ENCODE measurements at places on chromosomes 2 and 18. TPM values are rescaled to one million over a fixed set of nuclear protein-coding genes. Genes with fewer than 3 reads are reported as not detected.

DNA sequence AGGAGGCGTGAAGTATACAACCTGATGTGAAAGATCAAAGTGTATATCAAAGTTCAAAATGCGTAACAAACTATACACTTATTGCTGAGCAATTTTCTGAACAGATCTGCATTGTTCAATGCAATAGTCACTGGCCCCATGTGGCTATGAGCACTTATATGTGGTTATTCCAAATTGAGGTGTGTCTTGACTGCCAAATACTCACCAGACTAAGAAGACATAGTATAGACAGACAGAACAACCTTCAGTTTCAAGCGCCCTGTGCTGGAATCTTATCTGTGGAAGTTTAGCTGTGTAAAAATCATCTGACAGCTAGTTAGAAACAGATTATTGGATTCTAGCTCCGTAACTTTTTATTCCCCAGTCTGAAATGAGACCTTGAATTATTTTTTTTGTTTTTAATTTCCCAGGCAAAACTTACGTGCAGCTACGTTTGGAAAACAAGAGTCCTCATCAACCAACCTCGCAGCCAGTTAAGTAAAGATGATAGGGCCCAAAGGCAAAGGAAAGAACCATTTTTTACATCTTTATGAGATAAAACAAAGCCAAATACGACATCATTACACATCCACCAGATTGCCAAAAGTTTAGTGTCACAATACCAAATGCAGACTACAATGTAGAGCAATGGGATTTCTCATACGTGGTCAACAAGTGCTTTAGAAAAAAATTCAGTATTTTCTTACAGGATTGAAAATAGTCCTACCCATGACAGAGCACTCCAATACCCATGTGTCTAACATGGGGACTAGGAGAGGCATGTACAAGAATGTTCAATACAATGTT is 37.2 kb downstream of the MBOAT2 start:
- H3K4me1 ChIP-seq = no peaks in the 10 kb centered on the region
- H3K4me3 ChIP-seq = no peak overlapping the region
- no peak for DNase-seq
- H3K36me3 ChIP-seq = no peaks in the 10 kb centered on the region

DNA sequence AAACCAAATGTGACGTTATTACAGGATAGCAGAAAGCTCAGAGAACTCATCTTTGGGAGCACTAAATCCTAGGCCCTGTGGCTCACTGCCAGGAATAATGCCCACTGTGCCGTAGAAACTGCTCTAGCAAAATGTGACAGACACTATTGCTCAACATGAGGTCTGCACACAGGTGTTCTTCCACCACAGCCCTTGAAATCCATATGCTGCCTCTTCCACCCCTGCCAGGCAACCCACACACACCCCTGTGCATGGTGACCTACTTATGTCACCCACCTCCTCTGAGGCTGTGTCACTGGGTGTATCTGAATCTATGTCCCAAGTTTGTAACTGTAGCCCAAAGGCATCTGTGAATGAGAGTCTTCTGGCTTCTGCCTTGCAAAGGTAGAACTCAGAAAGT is 66.1 kb upstream of the MBOAT2 start:
- no peak overlapping the region for H3K27ac ChIP-seq
- no peaks in the 10 kb centered on the region for H3K27me3 ChIP-seq
- DNase-seq = no peak
- no peaks in the 10 kb centered on the region for H3K4me1 ChIP-seq

GRCh38 chr2:196696423-196697079 is 57.0 kb downstream of the CCDC150 start:
- no peaks in the 10 kb centered on the region for H3K36me3 ChIP-seq
- H3K4me1 ChIP-seq = no peaks in the 10 kb centered on the region
- no peak overlapping the region for H3K27ac ChIP-seq
- H3K4me3 ChIP-seq = no peak overlapping the region

- no peaks in the 10 kb centered on the region for H3K36me3 ChIP-seq
- DNase-seq = peak; percentile 57
- peak overlapping the region; percentile 89 for H3K27ac ChIP-seq
- peaks cover 38% of the 10 kb centered on the region for H3K4me1 ChIP-seq
- H3K4me3 ChIP-seq = peak overlapping the region; percentile 89
- no peaks in the 10 kb centered on the region for H3K27me3 ChIP-seq
Observed at GRCh38 chr2:112482309-112483041, 519 bp downstream of the TTL start.

DNA sequence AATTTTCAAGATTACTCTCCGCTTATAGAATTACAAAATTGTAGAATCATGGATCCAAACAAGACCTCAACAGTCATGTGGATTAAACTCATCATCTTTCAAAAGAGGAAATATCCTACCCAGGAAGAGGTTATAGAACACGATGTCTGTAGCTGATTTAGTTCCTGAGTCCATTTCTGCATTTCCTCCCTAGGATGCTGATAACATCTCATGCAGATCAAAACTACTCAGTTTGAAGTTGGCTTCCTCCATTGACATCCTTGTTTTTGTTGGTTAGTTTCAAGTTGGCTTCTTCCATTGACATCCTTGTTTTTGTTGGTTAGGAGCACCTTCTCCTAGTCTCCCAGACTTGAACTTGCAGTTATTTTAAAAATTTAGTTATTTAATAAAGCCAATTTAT is 147.5 kb downstream of the PARD3B start:
- peaks cover 26% of the 10 kb centered on the region for H3K4me1 ChIP-seq
- H3K27ac ChIP-seq = no peak overlapping the region
- H3K36me3 ChIP-seq = no peaks in the 10 kb centered on the region
- DNase-seq = no peak

- no peak overlapping the region for H3K4me3 ChIP-seq
- DNase-seq = no peak
- peaks cover 23% of the 10 kb centered on the region for H3K4me1 ChIP-seq
- no peaks in the 10 kb centered on the region for H3K27me3 ChIP-seq
- H3K27ac ChIP-seq = no peak overlapping the region
Observed at GRCh38 chr18:61587865-61588264, 254.6 kb downstream of the CDH20 start.

GRCh38 chr18:45270289-45270771 is 344.9 kb upstream of the SLC14A2 start:
- no peaks in the 10 kb centered on the region for H3K27me3 ChIP-seq
- no peaks in the 10 kb centered on the region for H3K36me3 ChIP-seq
- no peak overlapping the region for H3K27ac ChIP-seq
- H3K4me1 ChIP-seq = no peaks in the 10 kb centered on the region
- no peak overlapping the region for H3K4me3 ChIP-seq
- DNase-seq = no peak

DNA sequence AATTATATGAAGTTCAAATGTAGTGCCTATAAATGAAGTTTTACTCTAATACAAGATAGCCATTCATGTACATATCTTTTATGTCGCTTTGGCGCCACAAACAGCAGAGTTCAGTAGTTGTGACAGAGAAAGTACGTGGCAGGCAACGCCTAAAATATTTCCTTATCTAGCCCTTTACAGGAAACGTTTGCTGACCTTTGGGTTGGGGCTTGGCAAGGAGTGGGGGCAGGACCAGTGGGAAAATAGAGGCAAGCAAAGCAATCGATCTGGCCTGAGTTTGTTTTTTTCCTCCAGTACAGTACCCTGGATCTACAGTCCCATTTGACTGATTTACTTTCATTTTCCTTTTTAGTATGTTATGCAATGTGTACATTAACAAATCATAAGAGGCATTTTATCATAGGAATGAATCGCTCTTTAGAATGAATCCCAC is 13.1 kb downstream of the CCDC68 start:
- H3K36me3 ChIP-seq = no peaks in the 10 kb centered on the region
- peaks cover 43% of the 10 kb centered on the region for H3K4me1 ChIP-seq
- peak overlapping the region; percentile 51 for H3K4me3 ChIP-seq

GRCh38 chr2:187710791-187711521 is 156.7 kb upstream of the TFPI start:
- no peak overlapping the region for H3K4me3 ChIP-seq
- no peaks in the 10 kb centered on the region for H3K36me3 ChIP-seq
- no peak for DNase-seq
- H3K4me1 ChIP-seq = no peaks in the 10 kb centered on the region

- no peak overlapping the region for H3K4me3 ChIP-seq
- no peaks in the 10 kb centered on the region for H3K36me3 ChIP-seq
- H3K27me3 ChIP-seq = no peaks in the 10 kb centered on the region
- H3K4me1 ChIP-seq = no peaks in the 10 kb centered on the region
- no peak overlapping the region for H3K27ac ChIP-seq
- DNase-seq = no peak
Observed at GRCh38 chr2:172613615-172614231, 57.8 kb downstream of the PDK1 start.

DNA sequence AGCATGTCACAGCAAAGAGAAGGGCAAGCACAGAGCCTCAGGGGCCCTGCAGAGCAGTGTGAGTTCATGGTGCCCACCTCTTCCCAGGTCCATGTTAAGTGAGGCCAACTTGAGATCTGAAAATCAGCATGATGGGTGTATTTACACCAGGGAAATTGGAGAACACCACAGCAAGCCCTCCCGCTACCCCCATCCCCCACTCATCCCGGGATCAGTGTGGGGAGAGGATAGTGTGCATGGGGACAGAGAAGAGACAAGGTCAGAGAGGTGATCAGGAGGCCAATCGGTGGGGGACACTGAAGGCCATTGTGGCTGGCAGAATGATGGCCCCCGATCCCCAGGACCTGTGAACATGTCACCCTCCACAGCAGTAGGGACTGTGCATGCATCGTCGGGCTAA is 54.7 kb downstream of the PTGR3 start:
- no peaks in the 10 kb centered on the region for H3K36me3 ChIP-seq
- DNase-seq = no peak
- H3K27ac ChIP-seq = no peak overlapping the region
- no peaks in the 10 kb centered on the region for H3K4me1 ChIP-seq

DNA sequence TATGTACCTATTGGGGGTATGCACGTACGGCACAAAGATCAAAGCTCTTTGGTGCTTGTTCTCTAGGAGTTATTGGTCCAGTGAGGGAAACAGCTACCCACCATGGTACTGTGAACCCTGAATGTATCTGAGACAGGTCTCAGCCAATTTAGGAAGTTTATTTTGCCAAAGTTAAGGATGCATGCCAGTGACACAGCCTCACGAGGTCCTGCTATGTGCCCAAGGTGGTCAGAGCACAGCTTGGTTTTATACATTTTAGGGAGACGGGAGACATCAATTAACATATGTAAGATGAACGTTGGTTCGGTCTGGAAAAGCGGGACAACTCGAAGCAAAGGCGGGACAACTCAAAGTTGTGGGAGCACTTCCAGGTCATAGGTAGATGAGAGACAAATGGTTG is 75.8 kb downstream of the SOWAHC start:
- no peaks in the 10 kb centered on the region for H3K27me3 ChIP-seq
- no peak for DNase-seq
- H3K36me3 ChIP-seq = no peaks in the 10 kb centered on the region
- H3K4me3 ChIP-seq = no peak overlapping the region
- H3K27ac ChIP-seq = peak overlapping the region; percentile 82

DNA sequence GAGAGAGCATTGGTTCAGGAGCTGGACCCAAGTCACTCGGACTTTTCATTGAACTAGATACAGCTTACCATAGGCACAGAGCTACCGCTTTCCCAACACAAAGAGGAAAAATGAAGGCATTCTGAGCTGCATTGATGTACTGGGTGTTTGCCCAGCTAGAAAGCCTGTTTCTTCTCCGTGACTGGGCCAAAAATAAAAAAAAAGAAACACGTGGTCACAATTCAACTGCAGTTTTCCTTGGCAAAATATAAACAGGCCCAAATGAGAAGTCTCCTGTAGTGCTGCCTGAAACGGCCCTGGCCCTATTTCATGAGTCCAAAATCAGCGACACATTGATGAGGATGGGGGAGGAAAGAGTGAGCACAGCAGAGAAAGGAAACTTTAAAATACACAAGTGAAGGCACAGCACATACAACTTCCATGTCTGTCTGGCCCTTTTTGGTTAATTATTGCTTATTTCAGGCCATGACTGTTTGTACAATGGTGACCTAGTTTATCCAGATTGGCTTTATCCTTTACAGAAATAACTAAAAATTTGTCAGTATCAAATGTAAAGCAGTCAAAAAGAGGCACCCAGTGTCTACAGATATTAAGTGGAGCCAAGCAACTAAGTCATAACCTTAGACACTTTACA is 179.7 kb downstream of the ICOS start:
- H3K27ac ChIP-seq = no peak overlapping the region
- H3K36me3 ChIP-seq = no peaks in the 10 kb centered on the region
- H3K4me1 ChIP-seq = peaks cover 22% of the 10 kb centered on the region
- H3K27me3 ChIP-seq = no peaks in the 10 kb centered on the region
- no peak for DNase-seq

DNA sequence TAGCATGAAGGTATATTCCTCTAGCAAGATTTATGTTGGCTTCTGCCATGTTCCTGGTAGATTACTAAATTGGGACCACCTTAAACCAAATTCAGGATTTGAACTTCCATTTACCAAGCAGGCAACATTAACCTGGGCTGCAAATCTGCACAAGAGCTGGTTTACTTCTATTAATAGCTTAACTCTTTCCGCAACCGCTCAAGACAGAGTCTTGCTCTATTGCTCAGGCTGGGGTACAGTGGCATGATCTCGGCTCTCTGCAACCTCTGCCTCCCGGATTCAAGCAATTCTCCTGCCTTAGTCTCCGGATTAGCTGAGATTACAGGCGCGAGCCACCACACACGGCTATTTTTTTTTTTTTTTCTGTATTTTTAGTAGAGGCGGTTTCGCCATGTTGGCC is 8.4 kb downstream of the MARCHF7 start:
- no peaks in the 10 kb centered on the region for H3K27me3 ChIP-seq
- H3K4me1 ChIP-seq = peaks cover 68% of the 10 kb centered on the region
- H3K36me3 ChIP-seq = peaks cover 50% of the 10 kb centered on the region
- H3K27ac ChIP-seq = no peak overlapping the region
- H3K4me3 ChIP-seq = no peak overlapping the region

DNA sequence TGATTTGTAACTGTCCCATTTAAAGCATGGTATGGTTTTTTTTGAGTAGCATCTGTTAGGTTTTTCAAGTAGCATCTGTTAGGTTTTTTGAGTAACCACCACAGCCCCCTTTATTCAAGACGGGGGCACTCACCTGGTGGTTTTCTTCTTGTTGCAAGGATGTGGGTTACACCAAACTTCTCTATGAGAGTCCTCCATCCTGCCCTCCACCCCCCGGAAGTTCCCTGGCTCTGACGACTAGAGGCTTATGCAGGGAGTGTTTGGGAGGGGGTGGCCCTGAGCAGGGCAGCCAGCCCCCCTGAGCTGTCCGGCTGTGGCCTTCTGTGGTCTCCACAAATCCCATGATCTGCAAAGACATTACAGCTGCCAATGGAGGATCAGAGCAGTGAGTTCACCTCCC is 39.3 kb downstream of the MTCL1 start:
- H3K27me3 ChIP-seq = no peaks in the 10 kb centered on the region
- H3K4me1 ChIP-seq = no peaks in the 10 kb centered on the region
- no peak overlapping the region for H3K27ac ChIP-seq
- DNase-seq = no peak

DNA sequence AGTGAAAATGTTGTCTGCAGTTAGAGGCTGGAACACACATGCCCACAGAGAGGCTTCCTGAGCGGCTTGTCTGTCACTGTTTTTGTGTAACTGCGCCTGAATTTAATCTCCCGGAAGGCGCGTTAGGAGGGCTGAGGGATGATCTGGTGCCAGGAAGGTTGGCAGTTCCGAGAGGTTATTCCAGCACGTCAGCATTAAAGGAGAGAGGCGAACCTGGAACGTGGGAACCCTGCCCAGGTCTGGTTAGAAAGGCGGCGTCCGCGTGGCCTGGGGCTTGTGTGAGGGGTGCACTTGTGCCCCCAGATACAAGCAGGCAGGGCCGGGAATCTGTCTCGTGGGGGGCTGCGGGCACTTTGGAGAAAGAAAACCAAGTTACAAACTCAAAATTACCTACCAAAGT is 75.3 kb downstream of the NFATC1 start:
- H3K36me3 ChIP-seq = peaks cover 42% of the 10 kb centered on the region
- DNase-seq = no peak
- H3K4me3 ChIP-seq = no peak overlapping the region
- H3K27ac ChIP-seq = no peak overlapping the region

TMEM247 gene
- total RNA-seq = not detected

CRACDL gene
- 17.8 TPM for total RNA-seq

PFN4 gene
- total RNA-seq = 1.7 TPM

WBP1 gene
- 60.1 TPM for total RNA-seq

TLX2 gene
- not detected for total RNA-seq

LIMS4 gene
- 1.1 TPM for total RNA-seq

KCTD18 gene
- total RNA-seq = 14.3 TPM

Measured in lower lobe of right lung (tissue), 2 donors.